ENCODE measurements at places on chromosomes 1 and 21. TPM values are rescaled to one million over a fixed set of nuclear protein-coding genes. Genes with fewer than 3 reads are reported as not detected.

The SETDB1 gene
- total RNA-seq, result 31.6 TPM

The IGSF21 gene
- total RNA-seq, result 0.31 TPM

The ABCG1 gene
- total RNA-seq, result 18.5 TPM

The UBL4B gene
- total RNA-seq, result not detected

The CTSK gene
- 69.1 TPM for total RNA-seq

The FCRL6 gene
- 1.9 TPM for total RNA-seq

The DNASE2B gene
- not detected for total RNA-seq

The PLEKHA6 gene
- 10.0 TPM for total RNA-seq

The RHD gene
- total RNA-seq, result not detected

The RGS1 gene
- total RNA-seq, result 8.3 TPM

The RHBG gene
- not detected for total RNA-seq

The CORT gene
- total RNA-seq, result not detected

The CD1B gene
- total RNA-seq, result not detected

The RYR2 gene
- total RNA-seq, result 27.4 TPM

The CRABP2 gene
- total RNA-seq, result 4.9 TPM

The LEPROT gene
- 66.3 TPM for total RNA-seq

The AMPD1 gene
- not detected for total RNA-seq

The DENND2C gene
- 3.0 TPM for total RNA-seq

The SLAMF1 gene
- total RNA-seq, result 0.12 TPM

The B3GALT5 gene
- total RNA-seq, result 0.47 TPM

The ATP5PF gene
- total RNA-seq, result 158 TPM

The TENT5C gene
- 3.6 TPM for total RNA-seq

The MSH4 gene
- not detected for total RNA-seq

The RXRG gene
- total RNA-seq, result 2.7 TPM

The SYNC gene
- 166 TPM for total RNA-seq

The HCRTR1 gene
- total RNA-seq, result 0.23 TPM

The ZNF593OS gene
- total RNA-seq, result not detected

The LCE3E gene
- not detected for total RNA-seq

The IGSF3 gene
- total RNA-seq, result 1.7 TPM

The RGS4 gene
- total RNA-seq, result 38.7 TPM

The GPR25 gene
- total RNA-seq, result not detected

The DIPK1A gene
- total RNA-seq, result 39.2 TPM

The EDEM3 gene
- 32.2 TPM for total RNA-seq

The NSL1 gene
- 27.3 TPM for total RNA-seq

The ZNF281 gene
- total RNA-seq, result 13.4 TPM

The PRR9 gene
- total RNA-seq, result not detected

The TSPEAR gene
- not detected for total RNA-seq

The ORC1 gene
- 0.72 TPM for total RNA-seq

The CELA3A gene
- total RNA-seq, result not detected

The OR2L5 gene
- total RNA-seq, result not detected

The LEMD1 gene
- total RNA-seq, result not detected

The KCNK2 gene
- total RNA-seq, result 1.3 TPM

The ARMH1 gene
- total RNA-seq, result 0.77 TPM

The CA14 gene
- 0.93 TPM for total RNA-seq

The RIPPLY3 gene
- not detected for total RNA-seq

The TYW3 gene
- 20.3 TPM for total RNA-seq

Measured in gastroesophageal sphincter (tissue), 4 donors.